ENCODE measurements at places on chromosomes 7 and 10.

DNA sequence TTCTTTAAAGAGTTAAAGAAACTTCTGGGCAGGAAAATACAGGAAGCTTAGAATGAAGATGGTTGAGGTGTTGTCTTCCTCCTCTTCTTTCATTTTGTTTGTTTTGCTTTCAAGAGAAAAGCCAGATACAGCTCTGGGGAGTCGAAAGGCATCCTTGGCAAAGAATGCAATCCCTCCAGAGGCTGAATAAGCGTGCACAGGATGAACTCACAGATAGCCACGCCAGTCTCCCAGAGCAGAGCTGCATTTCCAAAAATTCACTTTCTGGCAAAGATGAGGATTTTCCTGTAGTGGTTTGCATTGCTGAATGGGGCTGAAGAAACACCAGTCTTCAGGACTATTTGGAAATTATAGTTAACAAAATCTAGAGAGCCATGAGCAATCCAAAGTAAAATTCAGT lies 336.4 kb downstream of the NRG3 start:
- DNase-seq = no peak

DNA sequence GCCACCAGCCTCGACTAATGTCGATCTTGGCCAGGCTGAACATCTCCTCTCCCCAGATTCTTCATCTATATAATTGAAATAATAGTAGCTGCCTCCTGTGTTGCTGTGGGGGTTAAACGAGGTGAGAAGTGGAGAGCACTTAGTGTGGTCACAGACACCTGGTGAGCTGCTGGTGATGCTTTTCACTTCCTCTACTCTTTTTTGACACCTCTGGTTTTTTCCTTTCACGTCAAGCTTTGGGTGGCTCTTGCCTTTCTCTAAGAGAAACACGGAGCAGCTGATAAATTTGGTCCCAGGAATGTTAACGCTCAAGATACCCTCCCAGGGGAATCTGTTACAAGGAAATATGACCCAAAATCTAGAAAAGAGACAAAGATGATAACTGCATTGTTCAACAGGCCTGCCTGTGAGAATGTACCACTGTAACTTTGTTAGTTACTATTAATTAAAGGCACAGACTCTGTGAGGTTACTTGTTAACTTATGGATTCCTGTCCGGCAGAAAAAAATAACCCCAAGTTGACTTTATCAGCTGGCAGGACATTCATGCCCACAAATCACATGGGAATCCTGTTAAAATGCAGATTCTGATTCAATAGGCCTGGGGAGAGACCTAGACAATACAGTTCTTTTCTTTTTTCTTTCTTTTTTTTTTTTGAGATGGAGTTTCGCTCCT lies 9.5 kb upstream of the NPFFR1 start:
- no peak for DNase-seq

- no peak for DNase-seq
Observed at GRCh38 chr10:23065181-23065948, 30.0 kb upstream of the MSRB2 start.

DNA sequence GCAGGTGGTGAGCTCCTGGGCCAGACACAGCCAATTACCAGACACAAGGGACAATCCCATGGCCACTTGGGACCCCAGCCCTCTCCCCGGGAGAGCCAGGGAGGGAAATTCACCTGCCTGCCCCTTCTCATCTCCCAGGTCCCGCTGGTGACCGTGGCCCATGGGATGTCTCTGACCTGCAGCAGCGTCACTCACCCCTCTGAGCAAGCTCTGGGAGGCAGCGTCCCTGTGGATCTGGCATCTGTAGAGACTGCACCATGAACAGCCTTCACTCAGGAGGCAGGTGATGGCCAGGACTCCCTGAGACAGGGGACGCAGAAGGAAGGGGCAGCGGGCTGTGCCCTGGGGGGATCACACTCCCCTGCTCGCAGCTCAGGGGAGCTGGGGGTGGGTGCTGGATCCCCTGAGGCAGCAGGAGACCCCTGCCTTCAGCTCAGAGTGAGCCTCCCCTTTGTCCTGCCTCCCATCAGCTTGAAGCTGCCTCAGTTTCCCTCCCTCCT lies 90.8 kb downstream of the FOXL3 start:
- DNase-seq = no peak

DNA sequence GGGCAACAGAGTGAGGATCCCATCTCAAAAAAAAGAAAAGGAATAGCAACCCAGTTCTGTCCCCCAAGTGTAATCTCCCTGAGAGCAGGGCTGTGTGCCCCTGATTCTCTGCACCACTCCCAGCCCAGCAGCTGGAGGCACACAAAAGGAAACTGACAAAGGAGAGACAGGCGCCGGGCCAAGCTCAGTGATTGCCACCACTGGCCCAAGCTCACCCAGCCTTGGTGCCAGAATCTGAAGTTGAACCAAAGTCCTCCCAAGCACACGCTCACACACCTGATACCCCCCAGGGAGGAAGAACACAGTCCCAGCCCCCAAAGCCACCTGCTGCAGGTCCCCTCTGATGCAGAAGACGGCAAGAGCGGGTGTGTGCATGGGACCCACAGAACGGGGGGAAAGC lies 50.3 kb downstream of the TNRC18 start:
- no peak for DNase-seq

DNA sequence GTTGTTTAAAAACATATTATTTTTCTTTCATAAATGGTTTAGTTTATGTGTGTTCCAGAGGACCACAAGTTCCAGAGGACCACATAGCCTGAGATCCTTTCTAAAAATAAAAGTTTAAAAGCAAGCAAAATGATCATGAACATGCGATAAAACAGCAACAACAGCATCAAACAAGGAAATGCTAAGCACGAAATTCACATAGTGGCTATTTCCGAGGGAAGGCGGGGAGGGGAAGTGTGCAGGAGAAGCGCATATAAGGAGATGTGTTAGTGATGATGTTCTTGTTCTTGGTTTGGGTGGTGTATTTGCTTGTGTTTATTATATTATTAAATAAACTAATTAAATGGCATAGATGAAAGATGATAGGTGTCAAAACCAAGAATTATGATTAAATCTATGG lies 1.2 kb downstream of the TBATA start:
- DNase-seq = no peak

GRCh38 chr7:73847941-73848723 lies 5.8 kb upstream of the METTL27 start:
- no peak for DNase-seq

- DNase-seq = no peak
Observed at GRCh38 chr7:42070068-42070467, 166.9 kb downstream of the GLI3 start.

DNA sequence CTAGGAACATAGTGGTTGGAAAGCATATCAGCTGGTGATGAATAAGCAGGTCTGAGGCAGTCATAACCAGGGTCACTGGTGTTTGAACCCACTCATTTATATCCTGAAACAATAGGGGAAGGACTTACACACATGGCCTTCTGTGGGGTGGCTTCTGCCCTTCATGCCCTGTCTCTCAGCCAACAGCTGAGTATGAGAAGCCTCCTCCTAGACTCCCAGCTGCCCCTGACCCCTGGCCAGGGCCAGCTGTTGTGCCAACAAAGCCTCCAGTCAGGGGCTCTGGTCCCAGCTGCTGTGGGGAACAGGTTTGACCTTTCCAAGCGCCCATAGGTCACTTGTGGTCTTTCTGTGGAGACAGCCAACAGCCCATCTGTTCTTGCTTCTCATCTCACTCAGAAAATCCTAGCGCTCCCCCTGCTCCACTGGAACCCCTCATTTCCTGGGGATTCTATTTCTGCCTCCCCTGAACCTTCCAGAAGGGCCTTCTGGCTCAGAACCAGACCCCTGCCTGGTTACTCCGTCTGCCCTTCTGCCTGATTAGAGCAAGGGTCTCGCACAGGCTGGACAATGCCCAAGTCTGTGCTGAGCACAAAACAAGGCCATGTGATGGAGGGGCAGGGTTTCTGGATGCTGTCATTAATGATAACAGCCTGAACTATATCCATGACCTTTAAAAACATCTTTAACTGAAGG lies 9.7 kb upstream of the PURB start:
- DNase-seq = no peak

- DNase-seq = no peak
Observed at GRCh38 chr10:78449554-78449953, 415.9 kb downstream of the RPS24 start.

GRCh38 chr10:62528441-62528840 lies 154.3 kb downstream of the ZNF365 start:
- no peak for DNase-seq

- DNase-seq = no peak
Observed at GRCh38 chr10:43735907-43736306, 87.2 kb upstream of the ZNF32 start.

DNA sequence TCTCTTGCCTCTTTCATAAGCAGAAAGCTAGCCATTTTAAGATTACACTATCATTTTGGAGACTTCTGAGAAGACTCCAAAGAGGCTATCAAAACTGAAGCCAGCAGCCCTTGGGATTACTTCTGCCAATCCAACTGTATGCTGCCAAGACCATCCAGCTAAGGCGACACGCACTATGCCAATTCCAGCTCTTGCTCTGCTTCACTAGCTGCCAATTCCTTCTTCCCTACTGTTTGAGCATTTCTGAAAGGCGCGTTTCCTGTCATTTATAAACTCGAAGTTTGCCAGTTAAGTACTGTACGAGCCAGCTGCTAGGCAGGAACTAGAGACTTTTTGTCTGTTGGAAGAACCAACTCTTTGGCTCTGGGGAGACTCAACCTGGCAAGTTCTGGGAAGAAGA lies 36.5 kb downstream of the MALSU1 start:
- no peak for DNase-seq

- DNase-seq = no peak
Observed at GRCh38 chr7:80057488-80057887, 77.1 kb upstream of the GNAI1 start.

GRCh38 chr7:17802056-17802455 lies 138.2 kb downstream of the SNX13 start:
- no peak for DNase-seq

DNA sequence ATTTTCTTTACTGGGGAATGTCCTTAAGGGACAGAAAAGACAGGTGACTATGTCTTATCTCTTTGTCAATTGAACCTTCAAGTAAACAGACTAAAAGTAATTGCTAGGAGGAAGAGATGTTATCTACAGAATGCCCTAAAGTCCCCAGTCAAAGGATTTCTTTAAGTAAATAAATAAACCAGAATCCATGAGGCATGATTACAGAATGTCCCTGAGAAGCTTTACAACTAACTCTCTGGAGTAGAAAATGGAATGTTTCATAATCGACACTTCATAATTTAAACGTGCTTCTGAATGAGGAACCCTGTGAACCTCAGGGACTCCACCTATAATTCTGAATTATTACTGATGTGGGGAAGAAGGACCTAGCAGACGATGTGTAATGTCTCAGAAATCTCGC lies 187.9 kb upstream of the IMMP2L start:
- no peak for DNase-seq

GRCh38 chr7:155129186-155129585 lies 59.1 kb downstream of the HTR5A start:
- DNase-seq = no peak

- DNase-seq = peak; percentile 63
Observed at GRCh38 chr7:92904244-92905131, 68.1 kb upstream of the CDK6 start.

DNA sequence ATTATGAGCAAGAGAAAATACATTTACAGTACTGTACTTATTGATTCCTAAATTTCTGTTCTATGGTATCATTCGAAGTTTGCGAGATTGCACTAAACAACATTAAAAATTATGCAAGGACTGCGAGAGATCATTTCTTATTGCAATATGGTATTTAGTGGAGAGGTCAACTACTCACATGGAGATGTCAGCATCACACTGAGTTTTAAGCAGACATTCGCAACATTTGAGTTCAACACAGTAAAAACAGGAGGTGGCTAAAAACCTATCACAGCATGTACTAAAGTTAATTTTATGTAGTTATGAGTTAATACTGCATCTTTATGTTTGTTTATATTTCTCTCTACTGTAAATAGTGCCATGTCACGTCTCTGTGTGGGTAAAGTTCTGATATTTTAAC lies 53.5 kb downstream of the JMJD1C start:
- no peak for DNase-seq

GRCh38 chr10:97596101-97597082 lies 6.9 kb downstream of the C10orf62 start:
- no peak for DNase-seq

DNA sequence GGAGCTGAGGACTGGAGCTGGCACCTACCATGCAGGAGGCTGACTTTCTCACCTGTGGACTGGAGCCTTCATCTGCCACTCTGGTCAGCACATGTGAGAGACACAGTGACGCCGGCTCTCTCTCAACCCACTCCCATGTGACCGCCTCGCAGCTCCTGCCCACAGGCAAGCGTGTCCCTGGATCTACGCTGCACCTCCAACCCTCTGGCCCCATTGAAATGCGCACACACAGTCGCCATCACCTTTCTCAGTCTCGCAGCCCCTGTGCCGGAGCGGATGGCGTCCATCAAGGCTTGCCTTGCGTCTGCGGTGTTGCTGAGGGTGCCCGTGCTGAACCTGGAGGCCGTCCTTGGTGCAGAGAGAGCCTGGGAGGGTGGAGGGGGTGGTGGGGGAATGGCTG lies 242.2 kb upstream of the GRB10 start:
- DNase-seq = no peak
